ENCODE measurements at places on chromosomes 16 and 17.

GRCh38 chr17:67443931-67444595 lies 67.0 kb downstream of the PITPNC1 start:
- no peak for DNase-seq

DNA sequence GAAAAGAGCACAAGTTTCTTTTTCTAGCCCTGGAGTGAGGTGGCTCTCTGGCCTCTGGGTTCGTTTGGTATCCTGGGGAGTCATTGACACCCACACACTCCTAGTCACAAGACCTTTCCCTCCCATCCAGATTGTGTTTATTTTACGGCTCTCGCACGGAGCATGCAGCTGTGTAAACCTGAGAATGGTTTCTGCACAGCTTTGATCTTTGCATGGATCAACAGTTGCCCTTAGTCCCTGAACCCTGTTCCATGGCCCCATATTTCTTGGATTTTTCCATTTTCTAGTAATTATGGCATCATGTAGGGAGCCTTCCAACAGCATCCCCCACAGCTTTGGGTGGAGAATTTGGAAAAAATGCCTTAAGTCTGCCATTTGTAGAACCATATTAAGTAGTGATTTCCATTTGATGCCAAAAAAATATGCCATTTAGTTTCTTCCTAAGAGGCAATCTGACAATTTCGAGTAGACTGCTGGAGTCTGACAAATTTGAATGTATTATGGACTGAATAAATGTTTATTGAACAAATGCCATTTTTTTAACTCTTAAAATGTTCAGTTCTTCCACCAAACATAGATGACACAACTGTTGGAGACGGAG lies 197.7 kb downstream of the WWOX start:
- no peak for DNase-seq

GRCh38 chr16:10080051-10080772 lies 102.0 kb downstream of the GRIN2A start:
- no peak for DNase-seq

DNA sequence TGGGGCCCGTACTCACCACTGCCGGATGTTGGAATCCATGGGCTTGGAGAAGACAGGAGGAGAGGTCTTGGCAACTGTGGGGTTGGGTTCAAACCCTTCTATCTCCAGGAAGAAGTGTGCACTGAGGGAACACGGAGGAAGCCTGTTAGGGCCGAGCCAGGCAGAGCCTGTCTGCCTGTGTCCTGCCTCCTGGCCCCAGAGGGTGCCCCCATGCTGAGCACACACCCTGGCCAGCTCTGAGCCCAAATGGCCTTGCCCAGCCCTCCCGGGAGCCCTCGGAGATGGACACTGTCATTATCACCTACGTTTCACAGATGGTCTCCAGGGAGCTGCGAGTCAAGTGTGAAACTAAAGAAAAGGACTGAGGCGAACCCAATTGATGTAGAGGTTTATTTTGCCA lies 12.5 kb downstream of the TRPV3 start:
- DNase-seq = no peak

DNA sequence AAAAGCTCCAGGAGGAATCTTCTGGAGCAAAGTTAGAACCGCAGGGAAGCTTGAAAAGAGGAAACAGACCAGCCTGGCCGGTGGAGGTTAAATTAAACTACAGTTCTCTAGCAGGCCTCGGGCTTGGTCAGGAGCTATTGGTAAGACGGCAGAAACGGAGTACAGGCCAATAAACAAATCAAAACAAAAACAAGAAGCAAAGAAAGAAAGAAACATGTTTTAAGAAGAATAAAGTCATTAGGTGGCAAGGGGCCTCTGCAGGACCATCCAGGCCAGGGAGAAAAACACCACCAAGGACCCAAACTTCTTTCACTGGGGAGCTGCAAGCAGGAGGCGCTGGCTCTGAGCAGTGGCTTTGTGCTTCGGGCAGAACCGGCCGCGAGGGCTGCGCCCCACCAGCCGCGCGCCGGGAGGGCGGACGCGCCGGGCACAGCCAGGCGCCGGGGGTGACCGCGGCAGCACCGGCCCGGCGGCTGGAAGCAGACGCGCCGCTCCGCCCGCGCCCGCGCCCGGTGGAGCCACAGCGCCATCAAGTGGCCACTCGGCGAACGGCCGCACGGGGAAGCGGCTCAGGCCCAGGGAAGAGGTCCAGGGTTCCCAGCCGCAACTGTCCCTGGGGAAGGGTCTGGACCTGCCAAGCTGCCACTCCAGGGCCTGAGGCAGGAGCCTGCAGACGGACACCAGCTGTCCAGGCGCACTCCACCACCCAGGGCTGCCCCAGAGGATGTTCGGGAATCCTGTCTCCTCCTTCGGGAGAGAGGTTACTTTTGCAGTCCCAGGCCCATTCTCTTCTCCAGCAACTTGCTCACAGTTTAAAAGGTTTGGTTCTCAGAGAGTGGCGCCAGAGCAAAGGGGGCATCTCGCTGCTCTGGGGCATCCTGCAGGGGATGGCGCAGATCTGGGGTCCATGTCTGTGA lies 419.4 kb downstream of the SOX9 start:
- peak; percentile 62 for DNase-seq

GRCh38 chr17:39863918-39864746 lies at the start of gene IKZF3:
IKZF3 (minus strand) TSS chr17:39864312; CDS start chr17:39864126, 186 bp downstream.
- peak; percentile 60 for DNase-seq

DNA sequence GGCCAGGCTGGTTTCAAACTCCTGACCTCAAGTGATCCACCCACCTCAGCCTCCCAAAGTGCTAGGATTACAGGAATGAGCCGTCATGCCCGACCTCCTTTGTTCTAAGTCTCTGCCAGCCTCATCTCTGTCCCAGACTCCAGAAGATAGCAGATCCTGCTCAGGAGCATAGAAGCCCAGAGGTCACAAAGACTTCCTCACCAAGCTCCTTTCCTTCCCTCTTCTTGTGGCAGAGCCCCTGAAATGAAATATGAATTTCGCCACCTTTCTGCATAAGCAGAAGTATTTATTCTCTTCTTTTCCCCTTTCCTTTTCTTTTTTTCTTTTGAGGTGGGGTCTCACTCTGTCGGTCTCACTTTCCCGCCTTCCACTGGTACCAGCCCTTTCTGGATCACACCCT lies 11.5 kb upstream of the PIPOX start:
- DNase-seq = no peak
